ENCODE measurements at places on chromosomes 12 and 14.

- no peak overlapping the region for H3K4me3 ChIP-seq
- H3K27me3 ChIP-seq, result no peaks in the 10 kb centered on the region
- no peak overlapping the region for H3K27ac ChIP-seq
- DNase-seq, result no peak
These were observed 74.6 kb upstream of the WSCD2 start for GRCh38 chr12:108054496-108054895.

DNA sequence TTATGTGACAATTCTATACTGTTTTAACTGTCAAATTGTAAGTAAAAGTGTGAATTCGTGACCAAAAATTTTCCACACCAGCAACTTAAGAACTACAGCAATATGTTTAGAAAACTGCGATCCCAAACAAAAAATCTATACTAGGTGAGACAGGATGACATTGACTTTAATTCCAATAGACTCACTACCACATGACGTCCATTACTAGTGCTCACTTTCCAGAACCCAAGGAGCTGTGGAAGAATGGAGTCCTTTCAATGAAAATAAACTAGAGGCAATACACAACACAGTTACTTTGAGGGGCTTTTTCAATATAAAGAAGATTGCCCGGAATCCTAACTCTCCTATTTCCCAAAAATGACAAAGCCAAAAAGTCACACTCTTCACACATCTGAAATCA lies 1.4 kb downstream of the EPS8 start:
- H3K27ac ChIP-seq, result peak overlapping the region; percentile 60
- H3K27me3 ChIP-seq, result no peaks in the 10 kb centered on the region
- peaks cover 31% of the 10 kb centered on the region for H3K36me3 ChIP-seq

DNA sequence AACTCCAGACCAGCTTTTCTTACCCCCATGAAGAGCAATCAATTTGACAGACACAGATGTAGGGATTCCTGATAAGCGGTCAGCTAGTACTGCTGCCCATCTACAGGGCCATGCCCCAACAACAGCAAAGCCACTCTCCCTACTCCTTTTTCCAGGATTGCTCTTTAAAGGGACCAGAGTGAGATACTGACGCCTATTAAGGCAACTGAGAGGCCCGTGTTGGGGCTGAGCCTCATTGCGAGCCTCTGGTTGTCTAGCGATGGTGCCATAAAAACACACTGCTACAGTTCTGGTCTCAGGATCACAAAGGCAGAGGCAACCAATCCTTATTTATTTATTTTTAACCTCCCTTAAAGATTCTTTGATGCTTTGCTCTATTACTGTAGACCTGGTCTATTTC lies 31.1 kb downstream of the AK7 start:
- no peak for DNase-seq
- H3K36me3 ChIP-seq, result no peaks in the 10 kb centered on the region
- peaks cover 3% of the 10 kb centered on the region for H3K27me3 ChIP-seq
- peak overlapping the region; percentile 85 for H3K4me3 ChIP-seq
- H3K4me1 ChIP-seq, result peaks cover 15% of the 10 kb centered on the region

DNA sequence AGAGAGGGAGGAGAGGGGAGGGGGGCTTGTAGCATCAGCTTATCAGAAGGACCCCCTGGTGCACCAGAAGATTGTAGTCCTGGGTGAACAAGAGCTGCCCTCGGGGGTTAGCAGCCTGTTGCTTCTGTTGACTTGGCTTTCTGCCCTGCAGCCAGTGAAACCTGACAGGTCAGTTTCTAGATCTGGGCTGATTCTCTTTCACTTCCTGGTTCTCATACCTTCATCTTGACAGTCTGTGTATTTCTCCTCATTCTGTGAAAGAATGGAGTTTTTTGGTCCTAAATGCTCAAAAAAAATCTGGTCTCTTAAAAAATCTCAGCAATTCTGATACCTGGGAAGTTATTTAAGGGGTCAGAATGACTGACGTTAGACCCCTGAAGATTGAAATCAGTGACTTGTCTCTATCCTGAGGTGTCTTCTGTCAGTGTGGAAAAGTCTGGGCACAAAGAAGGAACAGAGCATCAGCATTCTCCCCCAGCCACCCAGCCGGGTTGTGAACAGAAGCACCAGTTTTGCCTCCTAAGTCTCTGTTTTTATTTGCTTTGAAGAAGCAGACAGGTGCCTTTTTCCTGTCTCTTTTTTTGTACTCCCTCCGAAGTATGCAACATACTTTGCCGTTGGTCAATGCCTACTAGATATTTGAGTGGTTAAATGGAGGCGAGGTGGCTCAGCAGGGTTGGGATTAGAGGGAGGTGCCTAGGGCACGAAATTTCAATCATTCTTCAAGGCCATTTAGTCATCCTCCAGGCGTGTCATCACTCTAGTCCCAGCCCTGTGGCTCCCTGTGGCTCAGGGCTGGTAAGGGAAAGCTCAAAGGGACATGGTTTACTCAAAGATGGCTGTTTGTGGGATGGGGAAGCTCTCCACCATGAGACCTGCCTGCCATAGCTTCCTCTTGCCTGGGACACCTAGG lies 24.0 kb downstream of the TTC9 start:
- peak; percentile 36 for DNase-seq
- H3K4me3 ChIP-seq, result peak overlapping the region; percentile 45
- peaks cover 10% of the 10 kb centered on the region for H3K27me3 ChIP-seq
- peak overlapping the region; percentile 21 for H3K27ac ChIP-seq
- peaks cover 30% of the 10 kb centered on the region for H3K4me1 ChIP-seq
- H3K36me3 ChIP-seq, result no peaks in the 10 kb centered on the region

GRCh38 chr12:47094804-47095203 lies 15.0 kb upstream of the AMIGO2 start:
- no peak for DNase-seq
- H3K4me3 ChIP-seq, result peak overlapping the region; percentile 81
- peak overlapping the region; percentile 85 for H3K27ac ChIP-seq
- peaks cover 75% of the 10 kb centered on the region for H3K4me1 ChIP-seq
- peaks cover 20% of the 10 kb centered on the region for H3K36me3 ChIP-seq

DNA sequence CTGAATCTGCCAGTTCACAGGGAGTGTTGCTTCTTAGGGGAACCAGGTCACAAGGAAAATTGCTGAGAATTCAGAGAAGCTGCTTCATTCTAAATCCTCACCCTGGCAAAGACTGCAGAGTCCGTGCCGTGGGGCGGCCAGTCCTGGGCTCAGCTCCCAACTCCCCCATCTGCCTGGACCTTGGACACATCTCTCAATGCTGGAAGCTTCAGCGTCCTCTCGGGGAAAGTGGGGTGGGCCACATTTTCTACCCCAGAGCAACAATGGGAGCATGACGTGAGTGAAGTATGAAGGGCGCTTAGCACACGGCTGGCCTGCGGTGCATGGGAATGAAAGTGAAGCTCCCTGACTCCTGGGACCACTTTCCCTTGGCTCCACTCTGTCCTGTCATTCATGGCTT lies 31.2 kb downstream of the HVCN1 start:
- peaks cover 27% of the 10 kb centered on the region for H3K27me3 ChIP-seq
- no peak overlapping the region for H3K27ac ChIP-seq
- no peak overlapping the region for H3K4me3 ChIP-seq
- no peak for DNase-seq
- H3K4me1 ChIP-seq, result no peaks in the 10 kb centered on the region

DNA sequence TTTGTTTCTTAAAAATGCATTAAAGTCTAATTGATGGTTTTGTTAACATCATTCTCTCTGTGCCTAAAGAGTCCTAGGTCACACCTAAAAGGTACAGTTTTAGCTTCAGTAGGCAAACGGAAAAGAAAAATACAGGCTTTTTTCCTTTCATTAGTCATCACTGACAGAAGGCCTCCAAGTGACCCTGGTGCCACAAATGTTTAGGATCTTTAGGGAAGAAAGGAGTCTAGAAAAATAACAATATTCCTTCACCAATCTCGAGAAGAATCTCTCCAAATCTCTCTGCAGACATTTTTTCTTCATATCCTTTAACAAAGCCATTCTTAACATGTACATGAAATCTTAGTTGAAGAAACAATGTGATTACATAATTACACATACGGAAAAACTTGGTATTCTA lies 2.0 kb downstream of the DENND5B start:
- peaks cover 7% of the 10 kb centered on the region for H3K36me3 ChIP-seq
- peak overlapping the region; percentile 87 for H3K27ac ChIP-seq
- H3K4me1 ChIP-seq, result peaks cover 63% of the 10 kb centered on the region
- peak overlapping the region; percentile 98 for H3K4me3 ChIP-seq
- H3K27me3 ChIP-seq, result peaks cover 2% of the 10 kb centered on the region

DNA sequence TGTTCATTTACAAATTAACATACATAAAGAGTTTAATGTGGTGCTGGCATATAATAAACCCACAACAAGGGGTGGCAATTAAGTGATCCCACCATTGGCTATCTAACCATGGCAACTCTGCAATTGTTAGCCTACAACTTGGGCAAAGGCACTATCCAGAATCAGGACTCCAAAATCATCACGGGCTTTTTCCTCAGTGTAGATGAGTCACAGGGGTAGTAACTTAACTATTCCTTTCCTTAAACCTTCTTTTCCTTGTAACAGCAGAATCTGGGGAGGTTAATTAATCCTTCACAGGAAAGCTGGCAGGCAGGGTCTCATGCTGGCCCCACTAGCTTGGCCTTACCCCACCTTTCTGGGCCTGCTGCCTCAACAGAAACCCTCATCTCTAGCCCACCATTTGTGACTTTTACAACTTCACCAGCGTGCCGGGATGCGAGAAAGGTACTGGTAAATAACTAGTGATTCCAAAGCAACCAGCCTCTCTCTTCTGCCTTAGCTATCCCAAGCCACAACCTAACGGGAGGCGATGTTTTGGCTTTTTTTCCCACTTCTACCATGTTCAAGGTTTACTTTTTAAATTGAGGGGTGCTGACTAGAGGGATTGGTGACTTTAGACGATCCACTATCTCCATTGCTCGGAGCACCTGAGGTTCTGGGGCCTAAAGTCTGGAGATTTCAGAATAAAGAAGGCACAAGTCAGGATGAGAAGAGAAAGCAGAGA lies 744 bp downstream of the ATP5MC2 start:
- H3K4me1 ChIP-seq, result peaks cover 41% of the 10 kb centered on the region
- no peak for DNase-seq
- peaks cover 22% of the 10 kb centered on the region for H3K36me3 ChIP-seq
